ENCODE measurements at places on chromosomes 7 and 10.

- DNase-seq = no peak
These were observed 18.7 kb upstream of the RAB18 start for GRCh38 chr10:27485368-27485767.

DNA sequence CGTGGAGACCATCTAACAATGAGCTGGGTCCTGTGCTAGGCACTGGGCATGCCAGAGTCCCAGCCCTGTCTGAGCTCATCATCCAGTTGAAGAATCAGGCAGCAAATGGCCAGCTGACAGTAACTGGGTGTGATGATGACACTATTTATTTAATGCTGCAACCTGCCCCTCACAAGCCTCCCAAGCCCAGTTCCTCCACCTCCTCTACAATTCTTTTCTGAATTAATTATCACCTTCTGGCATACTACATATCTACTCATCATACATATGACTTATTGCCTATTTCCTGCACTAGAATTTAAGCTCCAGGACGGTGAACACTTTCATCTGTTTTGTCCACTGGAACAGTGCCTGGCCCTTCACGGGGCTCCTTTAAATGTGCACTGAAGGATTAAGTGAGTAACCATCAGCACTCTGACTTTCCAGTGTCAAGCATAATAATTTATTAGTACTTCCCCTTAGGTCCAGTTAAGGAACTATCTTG is 96.7 kb upstream of the LAMB4 start:
- DNase-seq = no peak

DNA sequence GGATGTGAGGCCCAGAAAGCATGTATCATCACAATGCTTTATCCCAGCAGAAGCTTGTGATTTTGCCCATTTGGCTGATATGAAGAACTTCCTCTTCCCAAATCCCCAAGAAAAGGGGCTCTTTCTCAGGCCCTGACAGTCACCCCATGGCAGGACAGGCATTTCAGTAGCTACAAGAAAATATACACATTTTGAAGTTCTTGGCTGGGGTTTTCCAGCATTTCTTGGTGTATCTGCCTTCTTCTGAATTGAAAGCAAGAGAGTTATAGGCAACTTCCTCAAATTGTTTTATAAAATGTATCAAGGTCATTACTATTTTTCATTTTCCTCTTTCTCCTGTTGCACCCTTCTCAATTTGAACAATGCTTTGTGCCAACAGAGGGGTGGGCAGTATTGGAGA is 63.3 kb upstream of the PDLIM1 start:
- DNase-seq = no peak

- no peak for DNase-seq
These were observed 493.9 kb downstream of the GLRX3 start for GRCh38 chr10:130630135-130630534.

- no peak for DNase-seq
These were observed 60.9 kb upstream of the RAPGEF5 start for GRCh38 chr7:22417841-22418240.

GRCh38 chr7:6533893-6534495 is 17.3 kb downstream of the GRID2IP start:
- no peak for DNase-seq

DNA sequence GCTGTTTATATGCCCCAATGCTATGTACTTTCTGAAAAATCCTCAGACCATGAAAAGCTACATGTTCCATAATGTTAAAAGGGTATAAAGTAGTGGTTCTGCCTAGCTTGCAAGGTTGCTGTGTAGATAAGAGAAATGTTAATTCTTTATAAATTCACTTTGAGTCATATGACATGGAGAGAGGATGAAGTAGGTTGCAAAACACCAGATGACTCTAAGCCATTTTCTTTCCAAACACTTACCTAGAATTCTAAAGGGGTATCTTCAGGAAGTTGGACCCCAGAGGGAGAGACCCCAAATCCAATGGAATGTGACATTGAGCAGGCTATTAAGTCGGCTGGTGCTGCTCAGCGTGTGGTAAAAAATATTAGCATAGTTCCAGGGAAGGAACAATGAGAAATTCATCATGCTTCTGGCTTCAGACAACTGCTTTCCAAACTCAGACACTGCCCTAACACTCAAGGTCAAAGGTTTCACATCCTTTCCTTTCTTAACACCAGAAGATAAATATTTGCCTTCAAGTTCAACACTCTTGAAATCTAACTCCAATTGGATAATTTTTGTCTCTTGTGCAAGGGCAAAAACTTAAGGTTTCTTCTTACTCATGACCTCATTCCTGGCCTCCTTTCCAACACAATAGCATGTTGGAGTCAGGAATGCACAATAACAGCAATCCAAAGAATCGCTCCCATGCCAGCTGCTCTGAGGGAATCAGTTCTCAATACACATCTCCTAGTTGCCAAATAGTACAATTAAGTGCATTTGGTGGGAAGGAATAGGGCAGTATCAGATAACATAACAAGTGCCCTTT is 100.7 kb upstream of the AFAP1L2 start:
- no peak for DNase-seq

- no peak for DNase-seq
These were observed 145.7 kb upstream of the AHR start for GRCh38 chr7:17152721-17153120.

GRCh38 chr10:65419629-65420028 is 1506.2 kb upstream of the LRRTM3 start:
- no peak for DNase-seq

DNA sequence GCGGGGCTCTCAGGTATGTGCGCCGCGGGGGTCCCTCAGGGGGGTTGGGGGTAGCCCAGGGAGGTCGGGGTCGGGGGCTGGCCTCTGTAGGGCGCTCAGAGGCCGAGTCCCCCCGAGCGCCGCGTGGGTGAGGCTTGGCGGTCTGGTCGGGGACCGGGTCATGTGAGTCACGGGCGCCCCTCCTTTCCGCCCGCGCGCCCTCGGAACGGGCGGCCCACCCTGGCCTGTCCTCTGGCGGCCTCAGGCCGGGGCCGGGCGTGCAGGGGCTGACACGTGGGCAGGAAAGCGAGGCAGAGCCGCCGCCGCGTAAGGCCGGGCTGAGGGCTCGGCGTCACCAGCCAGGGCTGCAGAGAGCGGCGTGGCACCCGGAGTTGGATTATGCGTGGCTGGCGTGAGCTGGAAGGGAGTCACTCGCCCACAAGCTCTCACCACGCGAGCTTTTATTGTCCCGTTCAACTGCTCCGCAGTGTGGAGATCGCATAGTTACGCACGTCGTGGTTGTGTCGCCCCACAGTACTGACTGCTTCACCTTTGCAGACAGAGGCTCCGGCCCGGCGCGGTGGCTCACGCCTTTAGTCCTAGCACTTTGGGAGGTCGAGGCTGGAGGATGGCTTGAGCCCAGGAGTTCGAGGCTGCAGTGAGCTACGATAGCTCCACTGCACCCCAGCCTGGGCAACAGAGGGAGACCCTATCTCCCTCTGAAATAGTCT is 385 bp downstream of the SHLD2 start:
- no peak for DNase-seq

DNA sequence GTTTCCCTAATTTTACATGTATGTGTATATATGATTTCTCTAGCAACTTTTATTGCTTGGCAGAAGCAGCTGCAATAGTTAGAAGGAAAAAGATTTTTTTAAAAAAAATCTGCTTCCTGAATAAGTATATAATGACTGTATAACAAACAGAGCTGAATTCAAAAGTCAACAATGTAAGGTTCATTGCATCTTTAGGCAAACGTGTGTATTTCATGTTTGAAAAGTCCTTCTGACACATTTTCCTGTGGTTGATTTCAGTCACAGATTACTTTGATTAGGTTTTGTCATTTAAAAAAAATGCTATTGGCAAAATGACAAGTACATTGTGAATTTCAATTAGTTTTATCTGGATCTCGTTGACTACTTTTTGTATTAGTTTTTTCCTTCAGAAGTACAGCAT is 231.0 kb downstream of the CSTF2T start:
- DNase-seq = no peak
